ENCODE measurements at places on chromosomes 13 and 19. TPM values are rescaled to one million over a fixed set of nuclear protein-coding genes. Genes with fewer than 3 reads are reported as not detected.

Gene ZNF534
- not detected for total RNA-seq

DNA sequence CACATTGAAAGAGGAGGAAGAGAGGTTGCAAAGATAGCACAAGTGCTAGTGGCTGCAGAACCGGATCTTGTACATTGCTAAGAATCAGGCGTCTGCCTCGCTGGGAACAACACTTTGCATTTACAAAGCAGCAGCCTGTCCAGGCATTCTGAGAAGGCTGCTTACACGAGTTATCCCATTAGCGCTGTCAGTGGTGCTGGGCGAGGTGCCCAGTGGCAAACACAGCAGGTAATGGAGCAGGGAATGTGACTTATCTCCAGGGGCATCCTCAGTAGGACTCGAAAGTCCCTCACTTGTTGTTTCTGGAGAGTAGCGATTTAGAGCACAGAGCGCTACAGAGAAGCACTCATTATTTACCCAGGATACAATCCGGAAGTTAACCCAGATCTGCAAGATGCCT lies 209.6 kb downstream of the OLFM4 start:
- no peaks in the 10 kb centered on the region for H3K4me1 ChIP-seq
- H3K27me3 ChIP-seq: no peaks in the 10 kb centered on the region
- H3K4me3 ChIP-seq: no peak overlapping the region

Gene PRX
- 3.4 TPM for total RNA-seq

GRCh38 chr13:61960981-61961380 lies 545.3 kb upstream of the PCDH20 start:
- H3K27ac ChIP-seq: no peak overlapping the region
- no peak for DNase-seq
- H3K4me3 ChIP-seq: no peak overlapping the region
- H3K36me3 ChIP-seq: no peaks in the 10 kb centered on the region
- no peaks in the 10 kb centered on the region for H3K27me3 ChIP-seq
- H3K4me1 ChIP-seq: no peaks in the 10 kb centered on the region

GRCh38 chr13:112374271-112374670 lies 1.9 kb upstream of the SPACA7 start:
- H3K27me3 ChIP-seq: no peaks in the 10 kb centered on the region
- H3K36me3 ChIP-seq: no peaks in the 10 kb centered on the region
- no peak for DNase-seq
- no peak overlapping the region for H3K27ac ChIP-seq
- H3K4me3 ChIP-seq: no peak overlapping the region
- no peaks in the 10 kb centered on the region for H3K4me1 ChIP-seq

- peaks cover 15% of the 10 kb centered on the region for H3K36me3 ChIP-seq
- no peak overlapping the region for H3K27ac ChIP-seq
- H3K27me3 ChIP-seq: no peaks in the 10 kb centered on the region
- H3K4me3 ChIP-seq: no peak overlapping the region
- H3K4me1 ChIP-seq: no peaks in the 10 kb centered on the region
- DNase-seq: no peak
Observed at GRCh38 chr13:73810647-73811046, 323.6 kb downstream of the KLF12 start.

DNA sequence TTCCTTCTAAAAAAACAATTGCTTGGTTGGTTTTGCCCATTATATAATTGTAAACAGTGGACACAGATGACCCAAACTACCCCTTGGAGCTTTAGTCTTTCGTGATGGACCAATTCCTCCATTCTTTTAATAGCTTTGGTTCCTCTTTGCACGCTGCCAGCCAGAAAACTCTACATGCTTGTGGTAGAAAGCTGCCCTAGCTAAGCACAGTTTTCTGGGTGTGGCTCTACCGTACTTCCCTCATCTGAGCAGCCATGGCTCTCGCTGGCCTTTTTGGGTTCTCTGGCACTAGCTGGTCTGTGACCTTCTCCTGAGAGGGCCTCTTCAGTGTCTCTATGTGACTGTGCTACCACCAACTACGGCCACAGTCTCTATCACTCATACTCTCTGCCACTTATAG lies 29.9 kb upstream of the CEBPA start:
- no peak overlapping the region for H3K27ac ChIP-seq
- H3K36me3 ChIP-seq: no peaks in the 10 kb centered on the region
- no peak overlapping the region for H3K4me3 ChIP-seq

Gene ACER1
- total RNA-seq: 0.67 TPM

DNA sequence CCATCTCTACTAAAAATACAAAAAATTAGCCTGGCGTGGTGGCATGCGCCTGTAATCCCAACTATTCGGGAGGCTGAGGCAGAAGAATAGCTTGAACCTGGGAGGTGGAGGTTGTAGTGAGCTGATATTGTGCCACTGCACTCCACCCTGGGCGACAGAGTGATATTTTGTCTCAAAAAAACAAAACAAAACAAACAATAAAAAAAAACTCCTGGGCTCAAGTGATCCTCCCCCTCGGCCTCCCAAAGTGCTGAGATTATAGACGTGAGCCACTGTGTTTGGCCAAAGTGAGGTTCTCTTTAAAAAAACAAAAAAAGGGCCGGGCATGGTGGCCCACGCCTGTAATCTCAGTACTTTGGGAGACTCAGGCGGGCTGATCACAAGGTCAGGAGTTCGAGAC lies 3.8 kb upstream of the JUNB start:
- no peak overlapping the region for H3K4me3 ChIP-seq
- H3K36me3 ChIP-seq: no peaks in the 10 kb centered on the region
- H3K27me3 ChIP-seq: no peaks in the 10 kb centered on the region
- H3K4me1 ChIP-seq: peaks cover 68% of the 10 kb centered on the region
- H3K27ac ChIP-seq: peak overlapping the region; percentile 100

- no peaks in the 10 kb centered on the region for H3K36me3 ChIP-seq
- no peaks in the 10 kb centered on the region for H3K27me3 ChIP-seq
- no peak for DNase-seq
- no peak overlapping the region for H3K27ac ChIP-seq
Observed at GRCh38 chr19:2661615-2662014, 40.9 kb downstream of the GNG7 start.

GRCh38 chr13:113758651-113759524 lies at the start of gene TMEM255B:
Gene TMEM255B (plus strand): TSS chr13:113759226. CDS start chr13:113759270, 44 bp downstream.
- no peak within 1 kb of the TSS for H3K27ac ChIP-seq
- peaks cover 14% of the 10 kb centered on the region for H3K4me1 ChIP-seq
- H3K36me3 ChIP-seq: no peaks in the 10 kb centered on the region
- H3K27me3 ChIP-seq: peaks cover 37% of the 10 kb centered on the region
- peak; percentile 59 for DNase-seq
- peak within 1 kb of the TSS; percentile 59 for H3K4me3 ChIP-seq

Gene HCN2
- total RNA-seq: 2.9 TPM

DNA sequence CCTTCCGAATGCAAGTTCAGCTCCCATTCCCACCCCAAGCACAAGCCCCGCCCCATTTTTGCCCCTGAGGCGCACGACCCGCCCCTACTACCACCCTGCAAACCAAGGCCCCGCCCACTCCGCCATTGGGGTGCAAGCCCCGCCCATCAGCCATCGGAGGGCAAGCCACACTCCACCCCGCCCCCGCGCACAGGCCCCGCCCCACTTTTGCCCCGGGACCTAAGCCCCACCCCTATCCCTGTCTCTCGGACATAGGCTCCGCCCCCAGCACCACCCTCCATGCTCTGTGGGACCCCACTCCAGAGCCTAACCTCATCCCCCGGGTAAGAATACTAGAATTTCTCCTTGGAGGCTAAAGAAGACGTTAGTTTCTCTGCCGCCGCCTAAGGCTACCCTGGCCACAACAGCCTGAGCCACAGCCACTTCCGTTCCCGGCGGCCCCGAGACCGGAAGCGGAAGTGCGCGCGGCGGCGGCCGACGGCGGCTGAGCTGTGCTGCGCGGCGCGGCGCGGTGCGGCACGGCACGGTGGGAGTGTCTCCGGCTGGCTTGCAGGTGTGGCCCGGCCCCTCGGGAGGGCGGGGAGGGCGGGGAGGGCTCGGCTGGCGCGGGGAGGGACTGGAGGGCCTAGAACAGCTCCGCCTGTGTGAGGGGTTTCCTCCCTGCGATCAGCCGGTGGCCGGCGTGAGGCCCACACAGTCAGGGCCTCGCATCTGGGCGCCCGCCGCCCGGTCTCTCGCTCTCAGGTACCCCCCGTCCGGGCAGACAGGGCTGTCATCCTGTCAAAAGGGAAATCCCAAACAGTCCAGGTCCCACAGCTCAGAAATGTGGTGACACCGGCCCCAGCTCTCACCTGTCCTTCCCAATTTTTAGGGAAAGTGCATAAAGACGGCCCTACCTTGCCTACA lies at the start of gene ZNF333:
Gene ZNF333, plus strand, starts transcription at position 451 of the 906 bp plus-strand sequence. CDS start 3,444 bp downstream, outside the sequence.
- DNase-seq: peak; percentile 97
- H3K36me3 ChIP-seq: peaks cover 5% of the 10 kb centered on the region
- H3K27me3 ChIP-seq: no peaks in the 10 kb centered on the region
- H3K4me3 ChIP-seq: peak within 1 kb of the TSS; percentile 20
- peak within 1 kb of the TSS; percentile 79 for H3K27ac ChIP-seq
- peaks cover 13% of the 10 kb centered on the region for H3K4me1 ChIP-seq

DNA sequence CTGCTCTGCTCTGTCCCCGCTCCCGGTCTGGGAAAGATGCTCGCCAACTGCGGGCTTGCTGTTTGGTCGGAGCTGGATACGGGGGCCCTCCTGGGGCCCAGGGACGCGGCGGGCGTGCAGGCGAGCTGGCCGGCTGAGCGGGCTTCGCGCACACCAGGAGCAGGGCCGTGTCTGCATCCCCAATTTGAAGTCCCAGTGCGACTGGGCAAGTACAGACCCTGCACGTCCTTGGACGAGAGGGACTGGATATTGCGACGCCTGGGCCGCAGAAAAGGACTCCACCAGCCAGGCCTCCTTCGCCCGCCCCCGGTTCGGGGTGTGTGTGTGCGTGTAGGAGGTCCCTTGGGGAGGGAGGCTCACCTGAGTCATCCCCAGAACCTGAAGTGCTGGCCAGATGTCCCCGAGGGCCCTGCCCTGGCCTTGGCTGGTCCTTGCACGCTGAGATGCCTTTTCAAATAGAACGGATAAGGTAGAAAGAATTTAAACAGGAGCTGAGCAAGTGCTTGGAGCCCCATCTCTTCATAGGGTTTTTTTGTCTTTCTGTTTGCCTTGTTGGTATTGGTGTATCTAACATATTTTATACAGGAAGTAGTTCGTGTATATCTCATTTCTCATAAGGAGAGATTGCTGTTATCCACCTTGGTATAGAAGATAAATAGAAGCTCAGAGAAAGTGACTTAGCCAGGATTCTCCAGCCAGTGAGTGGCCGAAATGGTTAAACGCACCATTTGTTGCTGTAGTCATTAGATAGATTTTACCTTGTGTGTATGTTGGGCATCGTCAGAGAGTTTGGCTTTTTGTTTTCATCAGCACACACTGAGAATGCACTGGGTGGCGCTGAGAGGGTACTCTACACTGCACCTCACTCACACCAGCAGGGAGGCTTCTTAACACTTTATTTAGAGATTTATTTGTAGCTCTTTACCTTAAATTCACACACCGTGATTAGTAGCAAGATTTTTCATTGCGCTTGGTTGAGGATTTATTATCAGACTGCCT lies 1.1 kb downstream of the NAXD start:
- H3K27ac ChIP-seq: peak overlapping the region; percentile 47
- H3K4me1 ChIP-seq: peaks cover 17% of the 10 kb centered on the region
- no peaks in the 10 kb centered on the region for H3K36me3 ChIP-seq
- DNase-seq: peak; percentile 23
- H3K27me3 ChIP-seq: no peaks in the 10 kb centered on the region
- peak overlapping the region; percentile 67 for H3K4me3 ChIP-seq

DNA sequence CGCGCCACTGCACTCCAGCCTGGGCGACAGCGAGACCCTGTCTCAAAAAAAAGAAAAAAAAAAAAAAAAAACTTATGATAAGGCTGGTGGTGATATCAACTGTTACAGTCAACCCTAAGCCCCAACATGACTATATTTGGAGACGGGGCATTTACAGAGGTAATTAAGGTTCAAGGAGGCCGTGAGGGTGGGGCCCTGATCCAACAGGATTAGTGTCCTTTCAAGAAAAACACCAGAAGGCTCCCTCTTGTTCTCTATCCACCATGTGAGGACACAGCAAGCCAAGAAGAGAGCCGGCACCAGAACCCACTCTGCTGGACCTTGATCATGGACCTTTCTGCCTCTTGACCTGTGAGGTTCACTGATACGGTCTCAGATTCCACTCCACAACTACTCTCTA lies 14.1 kb downstream of the MIER2 start:
- H3K27me3 ChIP-seq: no peaks in the 10 kb centered on the region
- peaks cover 39% of the 10 kb centered on the region for H3K36me3 ChIP-seq

- H3K4me3 ChIP-seq: peak overlapping the region; percentile 86
- no peaks in the 10 kb centered on the region for H3K27me3 ChIP-seq
- H3K27ac ChIP-seq: peak overlapping the region; percentile 68
- peaks cover 1% of the 10 kb centered on the region for H3K36me3 ChIP-seq
- H3K4me1 ChIP-seq: peaks cover 16% of the 10 kb centered on the region
- DNase-seq: no peak
Observed at GRCh38 chr19:36972571-36972970, 56.4 kb downstream of the ZNF568 start.

Gene IGFL1
- total RNA-seq: not detected

DNA sequence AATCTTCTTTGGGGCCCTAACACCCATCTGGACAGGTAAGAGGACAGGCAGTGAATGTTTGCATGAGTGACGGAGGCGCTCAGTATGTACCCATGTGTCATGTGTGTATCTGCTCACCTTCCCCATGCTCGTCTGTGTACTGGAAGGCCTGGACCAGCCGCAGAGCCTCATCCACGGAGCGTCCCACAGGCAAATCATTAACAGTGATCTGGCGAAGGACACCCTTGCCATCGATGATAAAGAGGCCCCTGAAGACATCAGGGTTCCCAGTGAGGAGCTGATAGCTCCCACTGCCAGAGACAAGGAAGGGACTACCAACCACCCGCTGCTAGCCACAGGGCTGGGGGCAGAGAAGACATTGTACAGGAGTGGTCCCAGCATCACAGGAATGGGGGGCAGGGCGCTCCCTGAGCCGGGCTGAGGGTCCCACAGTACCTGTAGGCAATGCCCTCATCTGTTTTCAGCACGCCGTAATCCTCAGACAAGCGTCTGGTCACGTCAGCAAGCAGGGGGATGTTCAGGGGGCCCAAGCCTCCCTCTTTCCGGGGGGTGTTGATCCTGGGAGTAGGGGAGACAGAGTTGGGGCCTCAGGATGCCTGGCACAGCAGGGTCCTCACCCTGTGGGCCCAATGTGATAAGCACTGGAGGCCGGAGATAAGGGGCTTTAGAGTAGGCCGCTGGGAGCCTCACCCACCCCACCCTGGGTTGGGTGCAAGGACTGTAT lies 1.7 kb downstream of the PRDX2 start:
- DNase-seq: no peak
- peak overlapping the region; percentile 67 for H3K27ac ChIP-seq
- no peaks in the 10 kb centered on the region for H3K27me3 ChIP-seq
- peaks cover 39% of the 10 kb centered on the region for H3K4me1 ChIP-seq
- peaks cover 14% of the 10 kb centered on the region for H3K36me3 ChIP-seq

Gene ODAD3
- not detected for total RNA-seq

GRCh38 chr13:30720172-30720869 lies 15.0 kb upstream of the ALOX5AP start:
- DNase-seq: no peak
- no peaks in the 10 kb centered on the region for H3K36me3 ChIP-seq
- no peak overlapping the region for H3K4me3 ChIP-seq
- no peaks in the 10 kb centered on the region for H3K27me3 ChIP-seq

DNA sequence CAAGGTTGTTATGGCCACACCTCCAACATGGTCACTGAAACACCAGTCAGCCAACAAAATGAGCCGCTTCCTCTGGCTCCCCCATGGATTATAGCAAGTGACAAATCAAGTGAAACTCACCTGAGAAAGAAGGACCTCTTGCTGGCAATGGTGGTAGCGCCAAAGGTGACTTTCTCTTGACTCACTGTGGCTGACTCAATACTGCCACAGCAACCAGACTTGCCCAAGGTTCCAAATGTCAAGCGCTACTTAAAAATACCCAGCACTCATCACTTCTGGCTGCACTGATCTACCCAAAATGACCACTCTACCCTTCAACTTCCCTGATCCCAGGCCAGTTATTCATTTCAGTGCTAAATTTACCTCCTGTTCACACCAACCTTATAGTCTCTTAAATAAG lies 495.5 kb downstream of the FOXO1 start:
- no peak for DNase-seq
- H3K36me3 ChIP-seq: no peaks in the 10 kb centered on the region
- no peaks in the 10 kb centered on the region for H3K27me3 ChIP-seq
- H3K4me1 ChIP-seq: no peaks in the 10 kb centered on the region
- no peak overlapping the region for H3K4me3 ChIP-seq
- H3K27ac ChIP-seq: no peak overlapping the region

Gene TRPC4
- not detected for total RNA-seq
